Mammary microvascular endothelial cell (primary cell): ENCODE measurements at places on chromosomes 7 and 10. TPM values are rescaled to one million over a fixed set of nuclear protein-coding genes. Genes with fewer than 3 reads are reported as not detected.

CAMK1D gene
- 1.3 and 1.4 TPM in 2 replicates for total RNA-seq

RBAK gene
- total RNA-seq: 3.5 and 3.7 TPM in 2 replicates

LIPN gene
- total RNA-seq: not detected in 2 replicates

MEOX2 gene
- total RNA-seq: 28.0 and 34.8 TPM in 2 replicates

MCM7 gene
- total RNA-seq: 149 and 155 TPM in 2 replicates

ASNS gene
- 8.5 and 11.5 TPM in 2 replicates for total RNA-seq

NUTM2E gene
- 0.05 TPM in 1 of 2 replicates, not detected in the other for total RNA-seq

LAMB4 gene
- 0.10 and 0.13 TPM in 2 replicates for total RNA-seq

MALRD1 gene
- not detected in 2 replicates for total RNA-seq

RARRES2 gene
- total RNA-seq: not detected in 2 replicates

HKDC1 gene
- 0.05 TPM in 1 of 2 replicates, not detected in the other for total RNA-seq

PON2 gene
- total RNA-seq: 111 and 112 TPM in 2 replicates

RTKN2 gene
- total RNA-seq: 0.27 and 0.44 TPM in 2 replicates

ADIRF gene
- 34.7 and 71.8 TPM in 2 replicates for total RNA-seq

NSUN5 gene
- 14.1 and 21.2 TPM in 2 replicates for total RNA-seq

PCGF5 gene
- 22.6 and 34.0 TPM in 2 replicates for total RNA-seq

INA gene
- 1.1 and 1.6 TPM in 2 replicates for total RNA-seq

ELN gene
- total RNA-seq: 0.25 and 1.8 TPM in 2 replicates

OR2A5 gene
- not detected in 2 replicates for total RNA-seq

PAX4 gene
- total RNA-seq: not detected in 2 replicates

ZNF239 gene
- total RNA-seq: 0.44 and 1.9 TPM in 2 replicates

SUN1 gene
- total RNA-seq: 125 and 141 TPM in 2 replicates

ADRA2A gene
- total RNA-seq: under 0.01 TPM in 1 of 2 replicates, not detected in the other

WNT16 gene
- not detected in 2 replicates for total RNA-seq

UCMA gene
- not detected in 2 replicates for total RNA-seq

CFAP43 gene
- total RNA-seq: 0.15 TPM in 1 of 2 replicates, not detected in the other

PLEKHS1 gene
- not detected in 2 replicates for total RNA-seq

RAB19 gene
- not detected in 2 replicates for total RNA-seq

SPDYE6 gene
- 0.07 TPM in 1 of 2 replicates, not detected in the other for total RNA-seq

PLAU gene
- 125 and 148 TPM in 2 replicates for total RNA-seq
